ENCODE measurements at places on chromosomes 11 and 22. TPM values are rescaled to one million over a fixed set of nuclear protein-coding genes. Genes with fewer than 3 reads are reported as not detected.

OR51B5 gene
- total RNA-seq = 1.8 TPM

CCDC15 gene
- total RNA-seq = 11.4 TPM

GRCh38 chr11:114478768-114479167 is 39.5 kb downstream of the REXO2 start:
- peak; percentile 60 for DNase-seq

GRCh38 chr11:79667380-79667779 is 226.6 kb upstream of the TENM4 start:
- DNase-seq = no peak

RFPL3 gene
- total RNA-seq = not detected

GRCh38 chr22:29202212-29203192 is 3.2 kb upstream of the EMID1 start:
- peak; percentile 75 for DNase-seq

VWA5A gene
- total RNA-seq = 1.8 TPM

GRCh38 chr11:61905801-61906521 is 11.4 kb downstream of the RAB3IL1 start:
- DNase-seq = no peak

Measured in RPMI7951 (cell line).